ENCODE measurements at places on chromosomes 5 and 9.

DNA sequence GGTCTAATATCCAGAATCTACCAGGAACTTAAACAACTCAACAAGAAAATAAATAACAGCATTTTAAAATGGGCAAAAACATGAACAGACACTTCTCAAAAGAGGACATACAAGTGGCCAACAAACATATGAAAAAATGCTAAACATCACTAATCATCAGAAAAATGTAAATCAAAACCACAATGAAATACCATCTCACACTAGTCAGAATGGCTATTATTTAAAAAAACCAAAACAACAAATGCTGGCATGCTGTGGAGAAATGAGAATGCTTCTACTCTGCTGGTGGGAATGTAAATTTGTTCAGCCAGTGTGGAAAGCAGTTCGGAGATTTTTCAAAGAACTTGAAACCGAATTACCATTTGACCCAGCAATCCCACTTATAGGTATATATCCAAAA, 63.1 kb downstream of the ADAMTS6 start:
- DNase-seq: no peak

DNA sequence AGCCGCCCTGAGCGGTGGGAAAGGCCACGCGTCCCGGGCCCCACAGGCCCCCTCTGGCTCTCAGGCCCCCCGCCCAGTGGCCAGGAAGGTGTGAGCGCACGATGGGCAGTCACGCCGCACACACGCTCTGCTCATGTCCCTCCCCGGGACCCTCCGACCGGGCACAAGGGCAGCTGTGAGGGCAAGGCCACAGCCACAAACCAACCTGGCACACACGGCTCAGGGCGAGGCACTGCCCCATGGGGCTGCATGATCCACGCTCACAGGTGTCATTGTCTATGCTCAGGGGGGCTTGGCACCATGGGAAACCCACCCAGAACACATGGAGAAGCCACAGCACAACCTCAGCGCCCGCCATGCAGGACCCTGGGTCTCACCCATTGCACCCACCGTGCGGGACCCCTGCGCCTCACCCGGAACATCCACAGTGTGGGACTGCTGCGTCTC, 51.3 kb downstream of the SLC12A7 start:
- DNase-seq: no peak

- no peak for DNase-seq
Observed at GRCh38 chr5:128271859-128272464, 188.4 kb downstream of the SLC12A2 start.

DNA sequence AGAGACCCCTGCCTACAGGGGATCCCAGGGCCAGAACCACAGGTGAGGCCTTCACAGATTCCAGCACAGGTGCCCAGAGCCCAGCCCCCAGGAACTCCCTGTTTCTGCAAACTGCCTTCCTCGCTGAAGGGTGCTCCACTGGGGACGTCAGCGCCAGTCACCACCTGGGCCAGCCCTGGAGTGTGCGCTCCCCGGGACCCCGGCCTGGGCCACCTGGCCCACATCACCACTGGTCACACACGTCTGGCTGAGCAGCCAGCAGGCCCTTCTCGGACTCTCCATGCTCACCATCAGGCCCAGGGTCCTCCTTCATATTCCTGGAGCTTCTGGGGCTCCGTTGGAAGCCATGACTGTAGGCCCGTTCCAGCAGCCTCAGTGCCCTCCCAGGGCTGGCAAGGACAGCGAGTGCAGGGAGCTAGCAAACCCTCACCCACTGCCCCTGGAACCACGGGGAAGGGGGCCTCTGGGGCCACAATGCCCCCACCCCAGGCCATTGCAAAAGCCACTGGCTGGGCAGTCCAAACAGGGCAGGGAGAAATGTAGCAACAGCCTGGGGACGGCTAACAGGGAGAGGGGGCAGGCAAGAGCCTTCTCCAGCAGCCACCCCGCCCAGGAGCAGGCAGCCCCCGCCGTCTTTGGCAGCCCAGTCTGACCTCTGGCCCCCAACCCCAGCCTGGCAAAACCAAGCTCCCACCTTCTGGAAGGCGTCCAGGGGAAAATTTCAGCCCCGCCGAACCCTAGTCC, 1.3 kb downstream of the AGPAT2 start:
- no peak for DNase-seq

DNA sequence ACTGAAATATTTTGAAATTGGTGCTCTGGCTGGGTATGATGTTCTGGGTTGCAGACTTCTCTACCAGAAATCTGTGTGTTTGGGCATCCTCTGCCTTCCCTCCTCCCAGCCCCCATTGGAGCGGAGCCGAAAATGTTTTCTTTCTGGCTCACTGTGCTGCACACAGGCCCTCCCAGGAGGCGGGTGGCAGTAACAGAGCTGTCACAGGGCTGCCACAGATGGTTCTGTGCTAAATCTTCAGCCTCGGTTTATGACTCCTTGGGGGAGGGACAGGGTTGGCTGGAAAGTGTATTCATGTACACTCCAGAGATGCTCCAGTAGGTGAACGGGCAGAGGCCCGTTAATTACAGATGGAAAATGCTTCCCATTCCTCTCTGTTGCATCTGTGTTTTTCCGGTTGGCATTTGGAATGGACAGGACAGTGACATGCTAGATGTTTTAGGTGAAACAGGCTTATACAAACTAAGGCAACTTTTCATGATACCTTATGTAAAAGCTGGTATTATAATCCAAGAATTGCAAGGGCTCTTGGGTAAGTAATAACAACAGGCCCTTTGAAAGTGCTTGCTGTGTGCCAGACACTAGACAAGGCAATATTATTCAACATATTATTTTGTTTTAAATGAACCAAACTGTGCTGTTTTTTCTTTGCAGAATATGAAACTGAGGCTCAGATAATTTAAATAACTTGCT, 180.2 kb downstream of the ADCY2 start:
- DNase-seq: no peak

GRCh38 chr5:32777733-32778132, 66.6 kb downstream of the NPR3 start:
- DNase-seq: no peak

DNA sequence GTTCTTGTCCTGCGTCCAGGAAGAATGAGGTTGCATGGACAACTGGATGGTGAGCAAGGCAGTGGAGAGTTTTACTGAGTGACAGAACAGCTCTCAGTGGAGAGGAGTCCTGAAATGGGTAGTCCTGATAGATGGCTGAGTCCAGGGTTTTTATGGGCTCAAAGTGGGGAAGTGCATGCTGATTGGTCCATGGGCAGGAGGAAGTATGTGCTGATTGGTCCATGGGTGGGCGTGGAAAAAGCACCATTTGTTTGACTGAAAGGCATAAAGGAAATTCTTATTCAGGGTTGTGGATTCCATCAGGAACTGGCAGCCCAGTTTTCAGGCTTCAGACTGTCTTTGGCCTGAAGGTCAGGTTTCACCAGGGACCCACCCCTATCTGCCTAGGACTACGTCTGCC, 10.6 kb downstream of the FSD1L start:
- DNase-seq: no peak

GRCh38 chr5:43376496-43377140, 35.6 kb downstream of the CCL28 start:
- no peak for DNase-seq

DNA sequence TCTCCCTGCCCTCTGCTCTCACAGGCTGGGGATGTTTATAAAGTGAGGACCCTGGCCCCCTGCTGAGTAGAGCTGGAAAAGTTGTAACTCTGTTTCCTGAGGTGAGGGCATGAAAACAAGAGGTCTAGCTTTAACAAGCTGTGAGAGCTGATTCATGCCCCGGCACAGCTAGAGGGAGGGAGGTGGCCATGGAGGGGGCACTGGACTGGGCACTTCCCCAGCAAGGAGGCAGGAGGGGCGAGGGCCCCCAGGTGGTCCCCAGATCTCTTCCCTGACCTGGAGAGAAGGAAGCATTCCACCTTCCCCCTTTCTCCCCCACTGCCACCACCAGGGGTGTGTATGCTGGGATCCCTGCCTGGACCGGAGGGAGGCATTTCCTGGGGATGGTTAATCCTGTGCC, at the start of gene MSMP:
Gene MSMP, minus strand, starts transcription at position 13 of the 400 bp plus-strand sequence. CDS start 147 bp downstream, outside the sequence.
- DNase-seq: no peak

DNA sequence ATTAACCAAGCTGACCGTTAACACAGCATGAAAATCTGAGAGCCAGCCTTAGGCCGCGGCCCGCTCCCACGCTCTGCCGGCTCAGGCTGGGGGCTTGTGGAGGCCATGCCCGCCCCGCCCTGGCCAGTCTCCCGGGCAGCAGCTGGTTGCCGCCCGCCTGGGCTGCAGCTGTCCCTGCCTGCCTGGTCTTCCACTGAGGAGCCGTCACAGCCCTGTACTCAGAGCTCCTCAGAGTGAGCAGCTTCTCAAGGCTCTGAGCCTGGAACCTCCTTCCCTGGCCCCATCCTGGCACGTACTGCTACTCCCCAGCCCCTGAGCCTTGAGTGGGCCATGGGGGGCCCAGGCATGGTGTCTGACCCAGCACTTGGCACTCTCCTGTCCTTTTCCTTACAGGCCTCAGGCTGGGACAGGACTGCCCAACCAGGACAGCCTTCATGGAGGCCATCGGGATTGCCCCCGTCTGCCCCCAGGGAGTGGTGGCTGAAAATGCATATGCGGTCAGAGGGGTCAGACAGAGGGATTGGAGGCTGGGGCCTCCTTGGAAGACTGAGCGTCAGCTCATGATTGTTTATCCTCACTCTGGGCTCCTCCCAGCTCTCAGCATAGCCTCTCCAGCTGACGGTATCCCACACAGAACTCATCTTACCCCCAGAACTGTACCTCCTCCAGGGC, 11.9 kb downstream of the FGFR4 start:
- DNase-seq: no peak

DNA sequence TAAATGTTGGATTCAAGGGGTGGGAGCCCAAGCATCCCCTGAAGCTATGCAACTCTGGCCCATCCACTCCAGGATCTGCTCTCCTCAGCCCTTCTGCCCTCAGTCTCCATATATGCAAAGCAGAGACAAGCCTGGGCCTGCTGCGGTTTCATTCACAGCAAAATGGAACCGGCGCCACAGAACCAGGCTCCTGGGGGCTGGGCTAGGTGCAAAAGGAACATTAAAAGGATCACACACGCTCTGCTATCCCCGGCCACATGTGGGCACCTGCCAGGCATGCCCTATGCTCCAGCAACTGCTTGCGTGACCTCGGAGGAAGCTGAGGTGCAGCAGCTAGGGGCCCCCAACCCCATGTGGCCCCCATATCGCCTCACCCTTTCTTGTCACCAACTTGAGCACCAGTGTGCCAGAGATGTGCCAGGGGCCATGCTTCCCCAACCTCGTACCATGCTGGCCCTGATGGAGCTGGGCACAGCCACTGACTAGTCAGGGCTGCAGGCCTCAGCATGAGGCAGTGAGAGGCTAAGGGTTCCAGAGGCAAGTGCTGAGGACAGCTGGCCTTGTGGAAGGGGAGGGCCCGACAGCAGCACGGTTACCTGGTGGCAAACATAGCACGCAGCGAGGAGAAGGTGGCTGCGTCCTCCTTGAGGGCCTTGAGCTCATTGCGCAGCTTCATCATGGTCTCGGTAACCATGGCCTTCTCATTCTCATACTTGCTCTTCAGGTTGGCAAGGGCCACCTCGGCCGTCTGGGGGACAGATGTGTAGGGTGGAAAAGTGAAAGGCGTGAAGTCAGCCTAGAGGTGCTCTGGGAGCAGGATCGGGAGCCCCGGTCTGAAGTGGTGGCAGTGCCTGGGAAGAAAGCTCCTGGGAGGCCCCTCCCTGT, 47.2 kb downstream of the BICD2 start:
- DNase-seq: no peak
